ENCODE measurements at places on chromosomes 16 and 17.

DNA sequence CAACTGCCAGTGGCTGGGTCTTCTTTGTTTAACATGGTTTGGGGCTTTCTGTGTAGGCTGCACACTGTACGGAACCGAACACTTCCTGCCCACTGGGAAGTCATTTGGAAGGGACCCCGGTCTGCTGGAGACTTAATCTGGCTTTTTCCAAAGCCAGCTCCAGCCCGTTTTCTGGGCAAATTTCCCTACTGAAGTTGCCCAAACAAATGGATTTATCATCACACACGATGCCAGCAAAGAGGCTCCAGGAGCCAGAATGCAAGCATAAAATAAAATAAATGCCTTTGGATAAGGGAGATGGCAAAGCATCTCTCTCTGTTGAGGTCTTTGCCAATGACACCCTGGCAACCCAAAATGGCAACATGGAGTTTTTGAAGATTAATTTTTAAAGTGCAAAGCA lies 259.9 kb upstream of the IRX3 start:
- DNase-seq = no peak

DNA sequence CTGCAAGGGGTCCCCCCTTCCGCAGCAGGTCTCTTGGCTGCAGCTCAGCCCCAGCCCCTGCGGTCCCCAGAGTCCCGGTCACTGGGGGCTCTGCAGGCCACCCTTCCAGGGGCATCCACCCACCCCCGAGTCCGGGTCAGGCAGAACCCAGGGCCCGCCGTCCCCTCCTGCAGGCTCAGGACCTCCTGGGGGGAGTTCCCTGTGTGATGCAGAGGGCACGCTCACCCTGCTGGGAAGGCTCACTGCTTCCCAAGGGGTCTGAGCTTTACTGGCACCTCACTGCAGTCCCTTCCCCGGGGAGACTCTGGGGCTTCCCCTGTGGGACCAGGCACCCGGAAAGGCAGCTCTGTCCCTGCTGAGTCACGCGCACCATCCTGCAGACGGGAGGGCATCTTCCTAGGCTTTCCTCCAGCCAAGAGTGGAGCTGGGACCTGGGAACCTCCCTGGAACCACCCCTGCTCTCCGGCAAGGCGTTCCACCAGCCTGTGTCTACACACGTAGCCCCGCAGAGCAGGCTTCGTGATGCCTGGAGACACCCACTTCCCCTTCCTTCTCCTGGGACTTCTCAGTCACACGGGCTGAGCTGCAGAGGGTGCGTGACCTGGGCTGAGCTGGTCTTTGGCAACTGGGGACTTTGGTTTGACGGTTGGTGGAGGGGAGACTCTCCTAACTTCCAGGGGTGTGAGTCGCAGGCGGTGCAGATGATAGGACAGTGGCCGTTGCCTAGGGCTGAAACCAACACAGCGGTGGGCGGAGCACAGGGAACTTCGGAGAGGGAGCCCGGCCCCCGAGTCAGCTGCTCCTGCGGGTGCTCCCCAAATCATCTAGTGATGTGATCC lies 23.4 kb downstream of the SLC25A10 start:
- DNase-seq = no peak

GRCh38 chr16:89697161-89697615 lies 4.3 kb downstream of the SPATA2L start:
- no peak for DNase-seq

DNA sequence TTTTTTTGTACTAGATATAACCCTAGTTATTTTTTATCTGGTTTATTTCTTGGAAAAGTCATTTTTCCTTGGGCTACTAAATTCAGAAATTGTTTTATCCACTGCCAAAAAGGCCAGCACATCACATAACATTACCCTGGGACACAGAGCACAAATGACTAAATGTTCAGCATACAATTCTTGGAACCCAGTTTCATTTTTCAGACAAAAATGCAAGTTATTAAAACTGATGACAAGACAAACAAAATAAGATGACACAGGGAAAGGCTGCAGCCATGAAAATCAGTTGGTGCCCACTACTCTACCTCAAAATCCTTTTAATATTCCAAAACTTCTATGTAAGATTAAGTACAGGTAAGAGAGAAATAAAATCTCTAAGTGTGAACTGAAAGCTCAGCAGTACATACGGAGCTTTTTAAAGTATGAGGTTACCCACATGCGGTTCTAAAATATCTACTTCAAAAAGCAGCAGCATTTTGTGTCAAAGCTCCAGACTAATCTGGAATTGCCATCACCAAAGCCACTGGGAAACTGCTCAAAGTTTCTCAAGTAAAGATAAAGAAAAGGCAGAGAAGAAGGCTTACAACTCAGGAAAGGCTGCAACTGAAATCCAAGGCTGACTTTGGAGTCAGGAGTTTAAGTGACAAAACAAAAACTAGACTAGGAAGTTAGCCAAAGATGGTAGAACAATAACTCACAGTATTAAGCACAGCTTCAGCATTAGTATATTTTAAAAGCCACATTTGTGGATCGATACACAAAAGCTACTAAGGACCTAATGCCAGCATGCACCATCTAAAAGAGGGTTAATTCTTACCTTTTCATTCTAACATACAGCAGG lies 41.4 kb downstream of the AP1G1 start:
- no peak for DNase-seq

- DNase-seq = no peak
These were observed 15.2 kb downstream of the CD300A start for GRCh38 chr17:74481621-74482020.

DNA sequence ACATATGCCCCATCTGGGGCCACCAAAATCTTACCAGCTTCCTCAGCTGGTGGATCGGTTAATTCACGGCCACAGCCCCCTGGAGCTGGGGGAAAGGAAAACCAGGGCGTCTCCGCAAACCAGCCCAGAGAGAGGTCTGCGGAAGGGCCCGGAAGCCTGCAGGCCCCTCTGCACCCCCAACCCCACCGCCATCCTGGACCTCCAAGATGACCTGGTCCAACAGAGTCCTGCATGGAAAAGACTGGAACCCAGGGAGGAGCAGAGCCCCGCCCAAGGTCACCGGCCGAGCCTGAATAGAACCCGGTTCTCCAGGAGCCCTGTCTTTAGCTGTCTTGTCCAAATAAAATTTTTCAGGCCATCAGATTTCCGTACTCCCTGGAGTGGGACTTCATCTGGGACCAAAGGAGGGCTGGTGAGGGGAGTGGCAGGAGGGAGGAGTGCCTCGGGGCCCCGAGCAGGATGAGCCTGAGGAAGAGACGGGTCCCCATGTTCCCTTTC lies 37.4 kb upstream of the NDRG4 start:
- no peak for DNase-seq

DNA sequence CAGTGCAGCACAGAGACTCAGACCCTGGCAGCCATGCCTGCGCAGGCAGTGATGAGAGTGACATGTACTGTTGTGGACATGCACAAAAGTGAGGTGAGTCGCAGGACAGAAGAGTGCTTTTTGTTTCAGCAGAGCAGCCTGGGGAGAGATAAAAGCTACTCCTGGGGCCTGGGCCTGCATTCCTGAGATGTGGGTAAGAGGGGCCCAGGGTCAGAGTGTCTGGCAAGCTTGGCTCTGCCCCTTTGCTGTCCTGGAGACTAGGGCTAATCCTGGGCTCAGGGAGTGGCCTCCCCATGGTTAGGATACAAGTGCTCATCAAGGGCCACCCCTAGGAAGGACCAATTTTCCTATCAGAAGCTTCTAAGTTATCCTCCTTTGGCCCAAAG lies 4.8 kb upstream of the ERBB2 start:
- no peak for DNase-seq

DNA sequence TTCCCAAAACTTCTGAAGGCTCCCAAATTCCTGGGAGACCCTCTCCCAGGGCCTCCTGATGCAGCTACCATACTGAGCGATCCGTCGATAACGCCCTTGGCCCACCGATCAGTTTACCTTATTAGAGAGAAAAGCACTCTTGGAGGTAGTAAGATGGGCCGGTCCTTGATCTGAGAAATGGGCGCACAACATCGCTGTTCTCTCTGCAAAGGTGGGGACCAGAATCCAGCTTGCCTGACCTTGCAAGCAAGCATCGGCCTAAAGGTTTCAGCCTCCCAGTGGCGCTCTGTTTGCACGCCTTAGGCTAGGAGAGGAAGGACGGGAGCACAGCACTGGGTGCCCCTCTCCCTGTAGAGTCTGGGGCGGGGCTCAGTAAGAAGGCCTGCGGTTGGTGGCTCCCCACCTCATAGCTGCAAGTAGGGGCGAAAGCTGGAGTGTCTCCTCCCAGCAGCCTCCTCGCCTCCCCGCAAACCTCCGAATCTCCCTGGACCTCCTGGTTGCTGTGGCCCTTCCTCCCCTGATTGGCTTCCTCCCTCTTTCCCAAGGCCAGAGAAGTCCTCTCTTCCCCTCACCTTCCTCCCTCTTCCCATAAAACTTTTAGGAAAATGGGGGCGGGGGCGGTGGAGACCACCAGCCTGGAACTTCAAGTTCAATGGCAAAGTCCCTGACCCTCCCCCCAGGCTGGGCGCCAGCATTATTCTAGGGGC lies at the start of gene PRAC1:
Gene PRAC1, minus strand, starts transcription at position 318 of the 707 bp plus-strand sequence. Its CDS starts 126 bp downstream, at position 192.
- peak; percentile 59 for DNase-seq

GRCh38 chr16:81335669-81336068 lies 20.9 kb downstream of the GAN start:
- DNase-seq = no peak

- no peak for DNase-seq
These were observed 15.7 kb downstream of the COPZ2 start for GRCh38 chr17:48021934-48022333.

GRCh38 chr17:82224666-82225065 lies 4.2 kb upstream of the SLC16A3 start:
- DNase-seq = no peak

GRCh38 chr16:20249211-20249610 lies 78.1 kb downstream of the GP2 start:
- DNase-seq = no peak

GRCh38 chr17:30345527-30346075 lies 11.7 kb upstream of the TMIGD1 start:
- no peak for DNase-seq

GRCh38 chr16:48503336-48503735 lies 106.6 kb downstream of the N4BP1 start:
- DNase-seq = no peak

DNA sequence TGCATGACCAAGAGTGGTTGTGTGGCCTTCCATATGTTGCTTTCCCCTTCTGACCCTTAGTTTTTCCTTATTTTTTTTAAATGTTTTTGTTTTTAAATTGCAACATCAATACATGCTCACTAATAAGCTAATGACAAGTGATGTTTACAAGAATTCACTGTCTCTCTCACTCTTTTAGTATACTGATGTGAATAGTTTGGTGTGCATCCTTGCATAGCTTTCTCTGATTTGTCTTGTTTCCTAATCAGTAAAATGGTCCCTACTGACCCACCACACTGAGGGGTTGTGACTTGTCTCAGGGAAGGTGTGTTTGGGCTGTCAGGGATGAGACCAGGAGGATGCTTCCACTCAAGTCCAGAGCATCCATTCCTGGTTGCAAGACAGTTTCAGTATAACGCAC lies 26.0 kb downstream of the CIITA start:
- no peak for DNase-seq

DNA sequence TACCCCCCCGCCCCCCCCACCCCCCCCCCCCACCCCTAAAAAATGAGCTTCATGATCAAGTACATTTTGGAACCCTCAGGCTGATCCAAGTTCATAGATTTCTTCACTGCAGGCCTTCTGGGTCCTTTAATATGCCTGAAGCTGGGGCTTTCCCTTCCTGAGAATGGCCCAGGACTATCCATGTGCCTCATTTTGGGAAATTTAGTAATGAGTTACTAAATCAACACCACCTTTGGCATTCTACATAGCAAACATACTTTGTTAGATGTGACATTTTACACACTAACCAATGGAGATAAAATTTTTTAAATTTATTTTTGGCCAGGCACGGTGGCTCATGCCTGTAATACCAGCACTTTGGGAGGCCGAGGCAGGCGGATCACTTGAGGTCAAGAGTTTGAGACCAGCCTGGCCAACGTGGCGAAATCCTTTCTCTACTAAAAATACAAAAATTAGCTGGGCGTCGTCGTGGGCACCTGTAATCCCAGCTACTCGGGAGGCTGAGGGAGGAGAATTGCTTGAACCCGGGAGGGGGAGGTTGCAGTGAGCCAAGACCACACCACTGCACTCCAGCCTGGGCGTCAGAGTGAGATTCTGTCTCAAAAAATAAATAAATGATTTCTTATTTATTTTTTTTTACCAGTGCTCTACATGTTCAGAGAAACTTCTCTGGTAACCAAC lies 14.0 kb downstream of the HERPUD1 start:
- DNase-seq = no peak

DNA sequence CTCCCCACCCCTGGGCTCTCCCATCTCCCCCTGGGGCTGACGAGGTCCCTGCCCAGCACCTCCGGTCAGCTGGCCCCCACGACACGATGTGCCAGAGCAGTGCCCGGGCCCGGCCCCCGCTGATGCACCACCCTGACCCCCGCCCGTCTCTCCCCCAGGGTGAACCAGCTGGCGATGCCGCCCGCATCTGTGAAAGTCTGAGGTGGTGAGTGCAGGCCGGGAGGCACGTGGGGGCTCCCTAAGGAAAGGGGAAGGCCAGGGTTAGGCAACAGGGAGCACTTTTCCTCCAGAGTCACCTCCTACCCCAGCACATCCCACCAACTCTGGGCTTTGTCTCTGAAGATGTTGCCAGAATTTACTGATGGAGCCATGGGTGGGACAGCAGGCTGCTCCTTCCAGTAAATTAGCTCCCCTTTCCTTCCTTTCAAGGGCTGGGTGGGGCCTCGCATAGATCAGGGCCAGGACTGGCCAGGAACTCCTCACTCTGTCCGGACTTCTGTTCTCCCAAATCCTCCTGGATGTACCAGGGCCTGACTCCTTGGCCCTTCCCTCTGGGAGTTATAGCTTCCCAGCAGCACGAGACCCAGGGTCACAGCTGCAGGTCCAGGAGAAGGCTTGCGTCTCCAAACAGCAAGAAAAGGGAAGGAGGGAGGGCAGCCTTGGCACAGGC lies 18.3 kb downstream of the MYBBP1A start:
- DNase-seq = no peak

DNA sequence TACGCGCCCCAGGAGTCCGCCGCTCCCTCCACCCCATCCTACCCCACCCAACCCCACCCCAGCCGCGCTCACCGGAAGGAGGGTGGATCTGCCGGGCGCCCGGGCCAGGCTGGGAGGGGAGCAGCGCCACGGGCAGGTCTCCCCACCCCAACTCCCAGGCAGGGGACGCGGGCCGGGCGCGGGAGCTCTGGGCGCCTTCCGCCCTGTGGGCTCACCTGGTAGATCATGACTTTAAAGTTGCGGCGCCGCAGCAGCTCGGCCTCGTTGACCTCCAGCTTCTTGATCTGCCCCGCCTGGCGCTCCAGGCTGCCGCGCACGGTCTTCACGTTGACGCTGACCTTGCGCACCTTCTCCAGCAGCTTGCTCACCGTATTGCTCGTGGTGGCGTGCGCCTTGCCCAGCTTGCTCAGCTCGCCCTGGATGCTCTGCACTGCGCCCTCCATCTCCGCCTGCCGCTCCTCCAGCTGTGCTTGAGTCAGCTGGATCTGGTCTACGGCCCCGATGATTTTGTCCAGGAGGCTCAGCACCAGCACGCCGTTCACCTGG lies 571 bp downstream of the CAVIN1 start:
- no peak for DNase-seq

GRCh38 chr16:87780385-87780989 lies 14.7 kb upstream of the KLHDC4 start:
- no peak for DNase-seq

GRCh38 chr16:24977678-24978075 lies 37.5 kb downstream of the ARHGAP17 start:
- no peak for DNase-seq

GRCh38 chr17:303168-303567 lies 49.4 kb downstream of the RPH3AL start:
- no peak for DNase-seq

- no peak for DNase-seq
These were observed 5.6 kb downstream of the SF3B3 start for GRCh38 chr16:70529051-70529777.

All from SK-N-MC (cell line).